ENCODE measurements at places on chromosomes 3 and 15.

GRCh38 chr3:143559296-143559695 lies 289.0 kb downstream of the SLC9A9 start:
- no peak for DNase-seq

DNA sequence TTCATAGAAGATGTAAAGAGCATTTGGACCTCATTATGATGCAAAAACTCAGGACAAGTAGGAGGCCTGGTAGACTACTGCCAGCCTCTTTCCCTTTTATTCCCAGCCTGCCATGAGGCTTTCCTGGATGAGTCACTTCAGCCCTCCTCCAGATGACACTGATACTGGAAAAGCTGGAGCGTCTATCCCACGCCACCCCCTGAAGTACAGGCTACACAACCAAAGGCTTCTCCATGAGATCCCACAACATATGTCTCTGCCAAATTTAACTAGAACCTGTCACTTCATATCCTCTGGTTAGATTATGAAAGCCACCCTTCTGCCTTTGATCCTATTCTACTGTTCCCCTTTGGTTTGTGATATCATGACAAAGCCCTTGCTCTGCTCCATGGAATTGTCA lies 56.1 kb upstream of the CPNE4 start:
- no peak for DNase-seq

DNA sequence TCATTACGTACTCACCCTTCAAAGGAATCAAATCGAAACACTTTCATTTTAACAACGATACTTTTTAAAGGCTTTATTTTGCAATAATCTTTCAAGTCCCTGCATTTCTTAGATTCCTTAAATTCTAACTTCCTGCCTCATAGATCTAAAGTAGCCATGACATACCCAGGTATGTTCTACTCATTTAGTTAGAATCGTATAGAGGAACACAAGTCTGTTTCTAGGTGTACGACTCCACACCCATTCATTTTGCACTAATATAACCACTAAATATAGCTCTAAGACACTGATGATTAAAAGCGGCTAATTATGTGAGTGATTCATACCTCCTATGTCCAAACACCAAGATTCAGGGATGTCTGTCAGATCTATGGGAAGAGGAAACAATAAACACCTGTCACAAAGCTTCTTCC lies 1.3 kb downstream of the ATP13A3 start:
- no peak for DNase-seq

GRCh38 chr3:59540696-59541095 lies 490.9 kb upstream of the CFAP20DC start:
- DNase-seq = no peak

GRCh38 chr3:101643861-101644613 lies 32.9 kb downstream of the ZBTB11 start:
- no peak for DNase-seq

- no peak for DNase-seq
Observed at GRCh38 chr3:169668072-169668956, 4.8 kb upstream of the MECOM start.

DNA sequence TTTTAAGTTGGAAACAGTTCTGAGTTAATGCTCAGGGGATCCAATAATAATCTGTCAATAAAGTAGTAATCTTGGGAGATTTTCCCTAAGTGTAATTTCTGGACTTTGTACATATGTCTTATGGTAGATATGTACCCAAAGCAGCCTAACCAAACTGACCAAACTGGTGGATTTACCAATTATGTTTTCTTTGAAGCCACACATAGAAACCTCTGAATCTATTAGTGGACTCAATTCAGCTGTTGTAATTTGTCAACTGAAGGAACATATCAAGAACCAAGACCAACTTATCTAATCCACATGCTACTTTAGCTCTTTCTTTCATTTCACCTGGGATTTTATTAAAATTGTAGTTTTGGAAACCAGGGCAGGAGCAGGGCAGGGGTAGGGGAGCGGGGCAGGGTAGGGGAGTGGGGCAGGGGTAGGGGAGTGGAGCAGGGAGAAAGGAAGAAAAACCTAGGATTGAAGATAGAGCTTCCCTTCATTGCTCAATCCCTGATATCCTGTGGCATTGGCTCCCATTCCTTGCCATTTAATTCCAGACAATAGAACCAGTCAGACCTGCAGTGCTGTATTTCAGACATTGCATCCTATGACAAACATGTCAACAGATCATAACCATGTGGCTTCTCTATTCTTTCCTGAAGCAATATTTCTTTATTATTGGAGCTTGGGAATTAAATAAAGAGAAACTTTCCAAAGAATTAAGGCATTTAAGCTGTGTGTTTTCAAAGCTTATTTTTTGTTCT lies 101.8 kb downstream of the NFKBIZ start:
- no peak for DNase-seq

- no peak for DNase-seq
Observed at GRCh38 chr3:52514576-52514975, 19.1 kb downstream of the NT5DC2 start.
